Testis (tissue), 5 donors: ENCODE measurements at places on chromosomes 13 and 19.
A peak's percentile ranks its signal among the peaks of the same experiment; 100 is the strongest.

DNA sequence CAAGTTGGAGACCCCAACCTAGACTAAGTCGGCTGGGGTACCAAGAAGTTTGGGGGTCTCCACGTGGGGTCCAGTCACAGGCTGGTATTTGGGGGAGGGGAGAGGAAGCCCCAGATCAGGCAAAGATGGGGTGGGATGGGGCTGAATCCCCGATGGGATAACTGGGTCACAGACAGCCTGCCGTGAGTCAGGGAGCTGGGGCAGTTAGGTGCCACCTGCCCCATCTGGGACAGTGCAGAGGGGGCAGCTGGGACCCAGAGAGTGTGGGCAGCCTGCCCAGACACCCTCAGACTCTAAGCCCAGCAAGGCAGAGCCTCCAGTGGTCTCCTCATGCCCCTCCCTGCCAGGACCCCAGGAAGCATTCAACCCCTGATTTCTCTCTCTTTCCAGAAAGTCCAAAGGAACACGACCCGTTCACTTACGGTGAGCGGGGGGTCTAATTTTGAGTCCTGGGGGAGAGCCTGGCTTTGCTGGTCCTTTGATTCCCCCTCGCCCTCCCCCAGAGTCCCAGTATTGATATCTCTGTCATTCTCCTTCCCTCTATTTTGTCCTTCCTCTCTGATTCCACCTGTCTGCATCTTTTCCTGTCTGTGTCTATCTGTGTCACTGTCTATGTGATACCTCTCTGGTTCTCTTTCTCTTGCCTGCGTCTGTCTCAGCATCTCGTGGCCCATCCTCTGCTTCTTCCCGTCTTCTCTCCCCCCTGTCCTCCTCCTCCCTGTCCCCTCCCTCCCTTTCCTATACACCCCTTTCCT lies 1.8 kb downstream of the FXYD1 start:
- peaks cover 14% of the 10 kb centered on the region for H3K4me1 ChIP-seq
- no peak overlapping the region for H3K4me3 ChIP-seq
- DNase-seq = no peak
- H3K36me3 ChIP-seq = no peaks in the 10 kb centered on the region
- no peaks in the 10 kb centered on the region for H3K27me3 ChIP-seq

- DNase-seq = peak; percentile 32
- peaks cover 8% of the 10 kb centered on the region for H3K4me1 ChIP-seq
- peak overlapping the region; percentile 58 for H3K27ac ChIP-seq
- no peak overlapping the region for H3K4me3 ChIP-seq
Observed at GRCh38 chr13:74061926-74062595, 72.1 kb downstream of the KLF12 start.

- H3K27ac ChIP-seq = no peak overlapping the region
- DNase-seq = no peak
- no peaks in the 10 kb centered on the region for H3K36me3 ChIP-seq
- H3K4me1 ChIP-seq = no peaks in the 10 kb centered on the region
- H3K4me3 ChIP-seq = no peak overlapping the region
Observed at GRCh38 chr13:77289851-77290250, 37.0 kb downstream of the MYCBP2 start.

GRCh38 chr19:13843104-13843921 lies 33.6 kb upstream of the NANOS3 start:
- H3K36me3 ChIP-seq = no peaks in the 10 kb centered on the region
- H3K27me3 ChIP-seq = no peaks in the 10 kb centered on the region
- DNase-seq = no peak
- peak overlapping the region; percentile 99 for H3K27ac ChIP-seq
- H3K4me3 ChIP-seq = peak overlapping the region; percentile 86
- H3K4me1 ChIP-seq = peaks cover 37% of the 10 kb centered on the region

DNA sequence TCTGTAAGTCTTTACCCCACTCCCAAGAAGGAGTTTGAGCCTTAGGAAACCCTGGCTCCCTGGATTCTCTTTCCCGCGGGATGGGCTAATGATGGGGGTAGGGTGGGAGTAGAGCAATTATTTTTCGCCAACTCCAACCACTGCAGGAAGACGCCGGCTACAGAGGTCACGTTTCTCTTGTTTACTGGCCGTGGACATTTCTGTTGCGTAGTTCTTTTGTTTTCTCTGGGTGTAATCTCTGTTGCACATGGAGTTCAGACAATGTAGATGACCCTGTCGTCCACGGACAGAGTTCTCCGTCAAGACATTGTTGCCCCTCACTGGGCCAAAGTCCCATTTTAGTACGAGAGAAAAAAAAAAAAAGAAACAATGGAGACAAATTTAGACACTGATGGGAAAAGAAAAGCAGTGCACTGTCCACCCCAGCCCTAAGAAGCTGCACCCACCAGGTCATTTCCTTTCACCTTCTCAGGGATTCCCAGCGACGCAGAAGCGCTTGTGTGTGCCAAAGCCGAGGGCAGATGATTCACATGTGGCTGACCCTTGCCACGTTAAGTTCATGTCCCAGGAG lies 133.9 kb upstream of the ARGLU1 start:
- no peaks in the 10 kb centered on the region for H3K36me3 ChIP-seq
- no peak for DNase-seq
- H3K27me3 ChIP-seq = no peaks in the 10 kb centered on the region

DNA sequence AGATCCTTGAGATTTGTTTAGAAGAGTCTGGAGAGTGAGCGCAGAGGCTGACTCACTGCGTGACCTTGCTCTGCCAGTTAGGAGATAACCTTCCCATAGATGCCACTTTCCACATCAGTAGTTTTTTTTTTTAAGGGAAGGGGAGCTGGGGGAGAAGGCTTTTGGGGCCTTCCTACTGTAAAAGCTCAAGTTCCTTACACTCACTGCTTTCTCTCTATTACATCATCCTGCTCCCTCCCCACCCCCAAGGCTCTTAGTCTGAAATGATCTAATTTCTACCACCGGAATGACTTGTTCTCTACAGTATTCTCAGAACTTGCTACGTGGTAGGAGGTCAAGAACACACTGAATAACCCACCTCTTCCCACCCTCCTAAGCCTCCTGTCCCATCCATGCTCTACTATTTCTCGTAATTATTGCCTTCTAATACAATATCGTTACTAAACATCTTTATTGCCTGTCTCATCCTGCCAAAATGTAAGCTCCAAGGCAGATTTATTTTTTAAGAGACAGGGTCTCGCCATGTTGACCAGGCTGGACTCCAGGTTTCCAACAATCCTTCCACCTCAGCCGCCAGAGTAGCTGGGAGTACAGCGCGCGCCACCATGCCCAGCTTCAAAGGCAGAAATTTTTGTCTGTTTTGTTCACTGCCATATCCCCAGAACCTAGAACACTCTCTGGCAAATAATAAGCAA lies 1.2 kb downstream of the LONP1 start:
- DNase-seq = no peak
- H3K27me3 ChIP-seq = no peaks in the 10 kb centered on the region
- peak overlapping the region; percentile 94 for H3K27ac ChIP-seq
- peak overlapping the region; percentile 97 for H3K4me3 ChIP-seq

DNA sequence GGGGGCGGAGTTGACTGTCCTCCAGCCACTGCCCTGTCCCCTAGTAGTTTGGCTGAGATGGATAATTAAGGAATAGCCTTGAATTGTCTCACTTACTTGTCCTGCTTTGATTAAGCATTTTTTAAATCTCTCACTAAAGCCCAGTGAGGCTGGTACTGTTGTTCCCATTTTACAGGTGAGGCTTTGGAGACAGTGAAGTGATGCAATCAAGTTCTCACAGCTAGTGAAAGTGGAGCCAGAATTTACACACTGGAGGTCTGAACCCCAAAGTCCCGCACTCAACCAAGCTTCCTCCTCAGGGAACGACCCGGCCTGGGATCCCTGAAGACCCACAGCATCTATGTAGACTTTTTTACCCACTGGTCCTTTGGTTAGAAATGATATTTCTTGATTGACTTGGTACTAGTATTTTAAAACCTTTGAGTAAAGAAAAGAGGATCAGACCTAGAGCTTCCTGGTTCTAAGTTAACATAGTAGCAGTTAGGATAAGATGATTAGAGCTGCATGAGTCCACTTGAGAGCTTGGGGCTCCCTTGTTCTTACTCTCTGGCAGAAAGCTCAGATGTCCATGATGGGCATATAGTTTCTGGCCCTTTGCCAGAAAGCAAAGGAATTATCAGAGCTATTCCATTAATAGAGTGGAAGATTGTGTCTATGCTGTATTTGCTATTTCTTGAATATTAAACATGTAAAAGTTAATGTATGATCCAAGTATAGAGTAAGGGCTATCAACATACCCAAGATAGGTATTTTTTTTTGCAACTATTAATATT lies 154.3 kb downstream of the LMO7 start:
- peaks cover 15% of the 10 kb centered on the region for H3K4me1 ChIP-seq
- no peak overlapping the region for H3K27ac ChIP-seq
- no peaks in the 10 kb centered on the region for H3K36me3 ChIP-seq
- H3K4me3 ChIP-seq = no peak overlapping the region
- H3K27me3 ChIP-seq = no peaks in the 10 kb centered on the region

- peak; percentile 97 for DNase-seq
- no peak overlapping the region for H3K4me3 ChIP-seq
- no peaks in the 10 kb centered on the region for H3K36me3 ChIP-seq
- no peaks in the 10 kb centered on the region for H3K27me3 ChIP-seq
- no peaks in the 10 kb centered on the region for H3K4me1 ChIP-seq
Observed at GRCh38 chr19:44770550-44771257, 7.0 kb upstream of the CBLC start.

GRCh38 chr13:98688373-98688772 lies 64.1 kb downstream of the SLC15A1 start:
- no peaks in the 10 kb centered on the region for H3K27me3 ChIP-seq
- DNase-seq = no peak
- H3K4me3 ChIP-seq = no peak overlapping the region
- no peaks in the 10 kb centered on the region for H3K4me1 ChIP-seq
- H3K36me3 ChIP-seq = no peaks in the 10 kb centered on the region

DNA sequence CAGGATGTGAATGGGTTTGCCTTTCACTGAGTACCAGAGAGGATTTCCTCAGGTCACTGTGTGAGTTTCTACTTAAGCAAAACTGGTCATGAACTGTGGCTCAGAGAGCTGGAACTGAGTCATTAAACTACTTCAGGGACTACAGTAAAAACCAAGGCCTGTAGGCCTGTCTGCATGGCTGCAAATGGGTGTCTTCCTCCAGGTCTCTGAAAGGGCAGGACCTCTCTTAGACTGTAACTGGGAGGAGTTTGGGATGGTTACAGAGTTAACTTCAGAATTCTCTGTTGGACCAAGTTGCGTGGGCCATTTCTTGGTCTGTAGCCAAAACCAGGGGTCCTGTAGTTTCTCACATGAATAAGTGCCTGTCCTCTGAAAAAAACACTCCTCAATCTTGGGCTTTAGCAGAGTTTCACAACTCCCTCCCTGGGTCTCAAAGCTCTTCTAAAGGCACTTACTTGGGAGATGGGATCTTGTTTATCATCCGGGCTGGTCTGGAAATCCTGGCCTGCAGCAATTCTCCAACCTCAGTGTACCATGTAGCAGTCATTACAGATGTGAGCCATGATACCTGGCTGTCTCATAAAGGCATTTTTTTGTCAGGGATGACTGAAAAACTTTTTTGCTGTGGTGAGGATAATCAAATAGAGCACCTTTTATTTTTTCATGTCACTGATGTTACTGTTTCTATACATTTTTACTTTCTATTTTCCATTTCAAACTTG lies 19.7 kb downstream of the ZNF714 start:
- H3K4me3 ChIP-seq = no peak overlapping the region
- H3K4me1 ChIP-seq = no peaks in the 10 kb centered on the region
- no peak overlapping the region for H3K27ac ChIP-seq
- no peaks in the 10 kb centered on the region for H3K27me3 ChIP-seq
- no peaks in the 10 kb centered on the region for H3K36me3 ChIP-seq
- no peak for DNase-seq

DNA sequence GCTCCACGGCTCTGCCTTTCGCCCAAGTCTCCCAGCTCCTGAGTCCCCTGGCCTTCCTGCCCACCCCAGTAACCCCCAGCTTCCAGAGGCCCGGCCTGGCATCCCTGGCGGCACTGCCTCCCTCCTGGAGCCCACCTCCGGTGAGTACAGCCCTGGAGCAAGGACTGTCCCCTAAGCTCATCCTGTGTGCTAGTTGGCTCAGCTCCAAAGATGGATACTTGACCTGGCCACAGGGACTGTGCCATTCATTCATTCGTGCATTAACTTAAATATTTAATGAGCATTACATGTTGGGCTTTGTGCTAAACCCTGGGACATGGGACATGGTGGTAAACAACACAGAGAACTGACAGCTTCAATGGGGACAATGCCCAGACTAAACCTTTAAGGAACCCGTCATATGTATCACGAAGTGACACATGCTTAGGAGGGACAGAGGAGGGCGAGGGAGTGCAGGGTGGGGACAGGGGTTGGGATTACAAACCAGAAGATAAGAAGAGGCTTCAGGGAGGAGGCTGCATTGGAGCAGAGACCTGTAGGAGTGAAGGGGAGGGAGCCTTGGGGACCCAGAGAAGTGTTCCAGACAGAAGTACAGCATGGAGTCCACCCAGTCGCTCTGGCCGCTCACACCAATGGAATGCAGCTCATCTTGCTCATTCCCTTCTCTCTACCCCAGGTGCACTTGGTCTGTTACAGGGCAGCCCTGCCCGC lies 6.9 kb upstream of the OVOL3 start:
- H3K27me3 ChIP-seq = no peaks in the 10 kb centered on the region
- no peak overlapping the region for H3K4me3 ChIP-seq
- no peaks in the 10 kb centered on the region for H3K4me1 ChIP-seq
- DNase-seq = no peak
- no peak overlapping the region for H3K27ac ChIP-seq

DNA sequence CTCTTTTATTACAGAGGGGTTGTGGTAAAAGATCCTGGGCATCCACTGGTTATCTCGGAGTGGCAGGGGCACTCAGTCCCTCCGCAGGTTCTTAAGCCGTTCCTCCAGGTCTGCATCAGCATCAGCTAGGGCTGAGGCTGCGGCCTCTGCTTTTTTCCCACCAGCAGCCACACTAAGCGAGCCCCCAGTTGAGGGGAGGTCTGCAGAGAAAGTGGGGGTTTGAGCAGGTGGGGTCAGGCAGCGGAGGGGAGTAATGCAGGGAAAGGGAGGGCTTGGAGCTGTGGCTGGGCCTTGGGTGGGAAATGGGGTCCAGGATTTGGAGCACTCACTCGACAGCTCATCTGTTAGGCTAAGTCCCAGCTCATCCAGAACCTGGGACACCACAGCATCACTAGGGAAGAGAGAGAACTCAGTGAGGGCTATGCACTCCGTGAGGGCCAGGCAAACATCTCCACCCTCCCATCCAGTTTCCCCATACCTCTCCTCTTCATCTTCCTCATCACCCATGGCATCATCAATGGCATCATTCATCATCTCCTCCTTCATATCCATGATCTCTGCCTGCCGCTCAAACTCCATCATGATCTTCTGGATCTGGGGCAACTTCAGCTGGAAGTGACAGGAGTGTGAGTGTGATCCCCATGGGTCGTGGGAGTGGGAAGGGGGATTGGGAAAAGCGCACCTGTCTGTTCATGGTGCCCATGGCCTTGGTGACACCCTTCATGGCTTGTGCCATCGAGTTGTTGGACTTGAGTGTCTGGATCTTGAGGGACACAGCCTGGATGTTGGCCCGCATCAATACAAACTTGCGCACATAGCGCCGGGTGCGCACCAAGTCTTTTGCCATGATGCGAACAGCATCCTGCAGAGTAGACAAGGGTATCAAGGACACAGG lies 3.1 kb downstream of the CHMP2A start:
- H3K27ac ChIP-seq = no peak overlapping the region
- H3K27me3 ChIP-seq = no peaks in the 10 kb centered on the region
- DNase-seq = no peak
- H3K4me1 ChIP-seq = peaks cover 26% of the 10 kb centered on the region
- peaks cover 4% of the 10 kb centered on the region for H3K36me3 ChIP-seq

GRCh38 chr19:1266916-1267476 lies 2.1 kb upstream of the CIRBP start:
- H3K27me3 ChIP-seq = no peaks in the 10 kb centered on the region
- peaks cover 74% of the 10 kb centered on the region for H3K4me1 ChIP-seq
- no peak for DNase-seq
- peak overlapping the region; percentile 60 for H3K4me3 ChIP-seq
